ENCODE measurements at places on chromosomes 2 and 18. TPM values are rescaled to one million over a fixed set of nuclear protein-coding genes. Genes with fewer than 3 reads are reported as not detected.

EVA1A gene
- 28.7 TPM for total RNA-seq

HTR2B gene
- not detected for total RNA-seq

PTCD3 gene
- 88.3 TPM for total RNA-seq

ABCG8 gene
- total RNA-seq: not detected

C1QL2 gene
- not detected for total RNA-seq

Data from mammary epithelial cell (primary cell).